ENCODE measurements at places on chromosomes 13 and 19.
A peak's percentile ranks its signal among the peaks of the same experiment; 100 is the strongest.

DNA sequence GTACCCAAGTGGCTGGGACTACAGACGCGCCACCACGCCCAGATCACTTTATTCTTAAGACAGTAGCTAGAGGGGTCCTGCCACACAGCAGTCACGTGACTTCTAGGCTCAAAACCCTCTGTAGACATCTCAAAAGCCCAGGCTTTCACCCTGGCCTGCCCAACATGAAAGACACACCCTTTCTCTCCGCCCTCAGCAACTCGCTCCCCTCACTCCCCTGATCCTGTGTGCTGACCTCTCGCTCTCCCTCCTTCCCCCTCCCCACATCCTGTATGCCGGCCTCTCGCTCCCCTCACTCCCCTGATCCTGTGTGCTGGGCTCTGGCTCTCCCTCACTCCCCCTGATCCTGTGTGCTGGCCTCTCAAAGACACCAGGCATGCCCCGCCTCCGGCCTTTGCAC lies 77.4 kb downstream of the SLC15A1 start:
- no peak for DNase-seq
- H3K27ac ChIP-seq = no peak overlapping the region
- no peak overlapping the region for H3K4me3 ChIP-seq
- H3K4me1 ChIP-seq = no peaks in the 10 kb centered on the region
- H3K27me3 ChIP-seq = no peaks in the 10 kb centered on the region

DNA sequence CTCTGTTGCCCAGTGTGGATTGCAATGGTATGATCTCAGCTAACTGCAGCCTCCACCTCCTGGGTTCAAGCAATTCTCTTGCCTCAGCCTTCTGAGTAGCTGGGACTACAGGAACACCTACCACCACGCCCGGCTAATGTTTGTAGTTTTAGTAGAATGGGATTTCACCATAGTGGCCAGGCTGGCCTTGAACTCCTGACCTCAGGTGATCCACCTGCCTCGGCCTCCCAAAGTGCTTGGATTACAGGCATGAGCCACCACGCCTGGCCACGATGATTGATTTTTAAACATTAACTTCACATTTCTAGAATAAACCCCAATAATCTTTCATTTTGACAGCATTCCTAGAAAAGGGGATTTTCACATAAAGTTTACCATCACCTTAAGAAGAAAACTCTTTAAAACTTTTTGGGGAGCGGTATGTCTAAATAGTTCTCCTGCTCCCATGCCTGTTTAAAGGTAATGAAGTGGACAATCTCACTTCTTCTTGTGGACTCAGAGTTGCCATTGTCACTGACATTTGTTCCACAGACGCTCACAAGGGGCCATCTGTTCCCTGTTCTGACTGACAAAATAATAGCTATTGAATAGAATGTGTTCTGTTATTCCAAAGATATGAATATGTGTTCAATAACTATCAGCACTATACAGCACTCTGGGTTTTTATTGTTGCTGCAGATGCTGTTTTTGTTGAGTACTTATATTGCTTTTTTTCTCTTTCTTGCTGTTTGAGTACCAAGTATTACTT lies 66.1 kb upstream of the C1QTNF9B start:
- peaks cover 31% of the 10 kb centered on the region for H3K4me1 ChIP-seq
- H3K36me3 ChIP-seq = no peaks in the 10 kb centered on the region
- no peak overlapping the region for H3K4me3 ChIP-seq
- no peaks in the 10 kb centered on the region for H3K27me3 ChIP-seq

GRCh38 chr19:31350693-31351055 lies 1.4 kb upstream of the TSHZ3 start:
- H3K27me3 ChIP-seq = peaks cover 66% of the 10 kb centered on the region
- H3K36me3 ChIP-seq = no peaks in the 10 kb centered on the region
- no peak overlapping the region for H3K27ac ChIP-seq
- peak; percentile 15 for DNase-seq

DNA sequence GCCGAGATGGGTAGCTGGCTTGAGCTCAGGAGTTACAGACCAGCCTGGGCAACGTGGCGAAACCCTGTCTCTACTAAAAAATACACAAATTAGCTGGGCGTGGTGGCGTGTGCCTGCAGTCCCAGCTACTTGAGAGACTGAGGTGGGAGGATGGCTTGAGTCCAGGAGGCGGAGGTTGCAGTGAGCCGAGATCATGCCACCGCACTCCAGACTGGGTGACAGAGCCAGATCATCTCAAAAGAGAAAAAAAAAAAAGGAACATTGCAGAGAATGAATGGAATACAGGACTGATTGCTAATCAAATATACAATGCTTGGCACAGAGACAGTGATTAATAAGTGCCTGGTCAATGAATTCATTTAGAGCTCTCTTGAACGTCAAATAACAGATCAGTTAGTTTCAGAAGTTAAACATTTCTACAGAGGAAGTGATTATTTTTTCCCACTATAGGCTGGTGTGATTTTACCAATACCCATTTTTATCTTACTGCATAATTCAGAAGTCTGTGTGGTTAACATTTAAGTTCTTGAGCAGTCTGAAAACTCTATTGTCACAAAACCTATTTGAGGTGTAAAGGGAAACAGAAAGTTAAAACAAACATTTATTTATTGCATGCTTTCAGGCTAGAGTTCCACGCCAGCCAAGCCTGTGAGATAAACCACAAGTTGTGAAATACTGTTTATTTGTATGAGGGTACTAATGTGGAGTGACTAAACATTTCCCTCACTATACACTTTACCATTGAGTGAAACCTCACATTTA lies 7.7 kb upstream of the TBC1D4 start:
- H3K27ac ChIP-seq = peak overlapping the region; percentile 48
- DNase-seq = peak; percentile 42
- H3K36me3 ChIP-seq = no peaks in the 10 kb centered on the region
- peaks cover 32% of the 10 kb centered on the region for H3K27me3 ChIP-seq
- peaks cover 23% of the 10 kb centered on the region for H3K4me1 ChIP-seq

DNA sequence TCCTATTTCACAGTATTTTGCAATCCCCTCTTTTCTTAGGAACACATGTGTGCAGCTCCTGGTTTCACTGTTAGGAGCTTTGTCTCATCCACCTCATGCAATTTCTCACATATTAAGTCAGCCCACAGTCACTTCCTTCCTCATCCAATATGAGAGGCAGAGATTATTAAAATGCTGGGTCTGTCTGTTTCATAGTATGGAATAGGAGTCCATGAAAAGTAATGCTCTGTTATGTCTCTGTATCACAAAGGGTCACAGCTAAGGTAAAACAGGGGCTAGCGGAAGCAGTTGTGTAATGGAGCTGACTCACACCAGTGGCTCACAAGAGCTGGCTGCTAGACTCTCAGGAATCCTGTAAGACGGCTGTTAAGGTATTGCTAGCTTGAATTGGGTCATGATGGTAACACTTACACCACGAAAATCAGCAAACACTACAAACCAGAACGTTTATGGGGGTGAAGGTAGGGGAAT lies 216.5 kb downstream of the EFNB2 start:
- no peak overlapping the region for H3K4me3 ChIP-seq
- H3K4me1 ChIP-seq = no peaks in the 10 kb centered on the region
- no peaks in the 10 kb centered on the region for H3K36me3 ChIP-seq

DNA sequence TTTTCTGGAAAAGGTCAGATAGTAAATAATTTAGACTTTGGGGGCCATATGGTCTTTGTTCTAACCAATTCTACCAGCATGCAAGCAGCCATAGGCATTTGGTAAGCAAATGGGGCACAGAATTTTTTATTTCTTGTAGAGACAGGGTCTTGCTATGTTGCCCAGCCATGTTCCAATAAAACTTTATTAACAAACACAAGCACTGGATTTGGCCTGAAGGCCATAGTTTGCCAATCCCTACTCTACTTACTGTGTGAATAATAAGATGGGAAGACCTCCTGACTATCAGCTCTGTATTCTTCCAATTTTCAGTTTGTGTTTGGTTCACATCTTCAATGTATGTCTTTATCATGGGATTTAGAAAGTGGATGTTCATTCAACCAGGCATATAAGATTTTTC lies 53.0 kb upstream of the SERP2 start:
- no peaks in the 10 kb centered on the region for H3K4me1 ChIP-seq
- H3K27me3 ChIP-seq = peaks cover 4% of the 10 kb centered on the region
- DNase-seq = no peak
